ENCODE measurements at places on chromosomes 1 and 21. TPM values are rescaled to one million over a fixed set of nuclear protein-coding genes. Genes with fewer than 3 reads are reported as not detected.
A peak's percentile ranks its signal among the peaks of the same experiment; 100 is the strongest.

The GPR3 gene
- not detected for total RNA-seq

DNA sequence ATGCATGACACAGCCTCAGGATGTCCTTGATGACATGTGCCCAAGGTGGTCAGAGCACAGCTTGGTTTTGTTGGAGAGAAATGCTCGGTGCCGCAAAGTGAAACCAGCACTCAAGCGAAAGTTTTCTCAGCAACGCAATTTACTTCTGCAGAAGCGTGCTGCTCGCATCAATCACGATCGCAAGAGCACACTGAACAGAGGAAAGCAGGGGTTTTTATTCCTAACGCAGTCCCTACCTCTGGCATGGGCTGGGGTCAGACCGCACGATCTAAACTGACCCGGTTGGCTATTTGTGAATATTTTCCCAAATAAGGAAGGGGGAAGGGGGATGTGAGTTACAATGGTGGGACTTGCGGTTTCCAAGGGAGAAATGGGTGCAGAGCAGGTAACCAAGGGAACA is 809 bp upstream of the ZNF669 start:
- no peak for DNase-seq

DNA sequence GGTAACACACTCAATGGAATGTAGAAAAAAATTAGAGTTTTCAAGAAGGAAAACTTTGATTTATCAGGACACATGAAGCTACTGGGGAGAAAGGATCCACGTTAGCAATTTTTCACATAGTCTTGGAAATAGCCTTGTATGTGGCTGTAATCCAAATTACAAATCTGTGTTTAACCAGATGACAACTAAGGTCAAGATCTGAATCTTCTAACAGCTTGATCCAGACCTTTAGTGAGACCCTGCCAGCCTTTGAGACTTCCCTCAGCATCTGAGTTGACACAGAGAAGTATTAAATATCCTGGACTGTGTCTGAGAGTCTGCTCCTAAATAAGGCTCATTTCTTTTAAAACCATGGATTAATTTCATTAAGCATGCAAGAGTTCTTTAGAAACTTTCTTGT is 135.9 kb upstream of the KCNK2 start:
- DNase-seq: no peak

DNA sequence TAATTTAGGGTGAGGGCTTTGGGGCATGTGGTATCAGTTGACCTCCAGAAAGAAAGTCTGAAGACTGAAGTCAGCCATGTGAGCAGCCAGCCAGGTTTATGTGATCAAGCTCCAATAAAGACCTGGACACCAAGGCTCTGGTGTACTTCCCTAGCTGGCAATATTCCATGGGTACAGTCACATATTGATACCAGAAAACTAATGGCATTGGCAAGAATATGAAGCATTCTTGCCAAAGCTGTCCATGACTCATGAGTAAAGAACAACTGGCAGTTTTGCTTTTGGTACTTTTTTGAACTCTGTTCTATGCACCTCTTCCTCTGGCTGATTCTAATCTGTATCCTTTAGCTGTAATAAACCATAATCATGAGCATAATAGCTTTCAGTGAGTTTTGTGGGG is 415.3 kb upstream of the CAMK1G start:
- DNase-seq: peak; percentile 62

The LGR6 gene
- total RNA-seq: not detected

- DNase-seq: no peak
These were observed 23.5 kb downstream of the RNASEL start for GRCh38 chr1:182565537-182565936.

Data from body of pancreas (tissue), 4 donors.